ENCODE measurements at places on chromosomes 12 and 14. TPM values are rescaled to one million over a fixed set of nuclear protein-coding genes. Genes with fewer than 3 reads are reported as not detected.

DNA sequence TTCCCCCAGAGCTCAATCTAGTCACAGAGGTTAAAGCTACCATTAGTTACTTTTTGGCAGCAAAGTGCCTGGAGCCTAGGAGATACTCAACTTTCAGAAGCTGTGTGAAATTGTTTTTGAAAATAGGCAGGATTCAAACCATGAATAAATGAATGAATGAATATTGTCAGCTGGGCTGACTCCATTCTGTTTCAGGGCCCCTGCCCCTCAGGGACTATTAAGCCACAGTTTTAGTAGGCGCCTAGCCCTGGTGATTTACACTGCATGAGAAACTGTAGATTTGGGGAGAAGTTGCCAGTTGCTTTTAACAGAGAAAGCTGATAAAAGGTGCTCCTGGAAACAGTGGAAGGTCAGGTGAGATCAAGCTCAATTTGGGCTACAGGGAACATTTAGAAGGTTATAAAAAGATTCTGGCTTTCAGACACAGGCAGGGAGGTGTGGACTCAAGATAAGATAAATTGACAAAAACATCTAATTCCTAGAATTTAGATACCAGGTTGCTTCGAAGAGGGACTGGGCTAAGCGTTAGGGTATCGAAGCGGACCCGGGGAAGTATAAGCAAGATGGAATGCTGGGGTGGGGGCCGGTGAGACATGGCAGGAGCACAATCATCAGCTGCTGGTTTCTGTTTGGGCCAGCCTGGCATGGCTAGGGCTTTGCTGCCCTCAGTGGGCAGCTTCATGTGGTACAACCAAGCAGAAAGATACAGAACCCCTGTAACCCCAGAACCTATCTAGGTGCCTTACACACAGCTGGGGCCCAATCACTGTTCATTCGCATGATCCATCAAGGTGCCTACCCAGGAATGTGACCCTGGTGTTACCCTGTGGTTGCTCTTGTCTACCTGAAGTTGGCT lies 14.9 kb upstream of the CELA1 start:
- no peak overlapping the region for H3K27ac ChIP-seq
- no peaks in the 10 kb centered on the region for H3K27me3 ChIP-seq
- H3K4me3 ChIP-seq: no peak overlapping the region
- no peaks in the 10 kb centered on the region for H3K36me3 ChIP-seq

The TAS2R50 gene
- 0.35 TPM for total RNA-seq

GRCh38 chr14:46381674-46382073 lies 269.9 kb downstream of the RPL10L start:
- H3K27ac ChIP-seq: no peak overlapping the region
- H3K4me1 ChIP-seq: no peaks in the 10 kb centered on the region
- no peak overlapping the region for H3K4me3 ChIP-seq
- no peaks in the 10 kb centered on the region for H3K27me3 ChIP-seq

The RNASE7 gene
- not detected for total RNA-seq

DNA sequence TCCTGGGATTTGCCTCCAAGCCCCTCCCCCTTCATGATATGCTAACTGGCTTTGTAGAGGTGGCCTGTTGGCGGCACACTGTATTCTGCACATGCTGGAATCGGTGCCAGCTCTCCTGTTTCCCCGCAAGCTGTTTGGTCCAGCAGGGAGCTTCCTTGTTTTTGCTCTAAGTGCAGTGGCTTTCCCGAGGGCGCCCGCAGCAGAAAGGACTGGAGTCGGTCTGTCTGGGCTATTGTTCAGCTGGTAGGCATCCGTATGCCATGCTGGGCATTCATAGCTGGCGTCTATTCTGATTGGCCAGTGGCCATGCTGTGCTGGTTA lies 88.9 kb upstream of the MED13L start:
- H3K36me3 ChIP-seq: no peaks in the 10 kb centered on the region
- H3K27ac ChIP-seq: no peak overlapping the region
- no peak overlapping the region for H3K4me3 ChIP-seq
- no peak for DNase-seq

DNA sequence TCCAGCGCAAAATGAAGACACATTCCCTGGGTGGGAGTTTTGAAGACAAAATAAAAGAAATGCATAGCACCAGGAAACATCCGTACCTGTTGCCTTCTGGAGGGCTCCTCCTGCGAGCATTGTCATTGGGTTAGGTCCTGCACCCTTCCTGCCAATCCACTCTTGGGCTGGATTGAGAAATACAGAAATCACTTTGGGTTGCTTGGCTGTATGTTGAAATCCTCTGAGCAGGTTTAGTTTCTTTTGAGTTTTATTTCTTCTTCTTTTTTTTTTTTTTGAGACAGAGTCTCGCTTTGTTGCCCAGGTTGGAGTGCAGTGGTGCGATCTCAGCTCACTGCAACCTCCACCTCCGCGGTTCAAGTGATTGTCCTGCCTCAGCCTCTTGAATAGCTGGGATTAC lies 67.6 kb downstream of the ARF6 start:
- H3K27ac ChIP-seq: no peak overlapping the region
- no peak for DNase-seq
- H3K4me3 ChIP-seq: no peak overlapping the region
- H3K27me3 ChIP-seq: no peaks in the 10 kb centered on the region

The SLC2A14 gene
- 1.0 TPM for total RNA-seq

The GLIPR1 gene
- total RNA-seq: 3.2 TPM

GRCh38 chr14:82963756-82964155 lies 1430.1 kb upstream of the SEL1L start:
- H3K4me1 ChIP-seq: no peaks in the 10 kb centered on the region
- DNase-seq: no peak
- no peak overlapping the region for H3K4me3 ChIP-seq
- H3K36me3 ChIP-seq: no peaks in the 10 kb centered on the region

DNA sequence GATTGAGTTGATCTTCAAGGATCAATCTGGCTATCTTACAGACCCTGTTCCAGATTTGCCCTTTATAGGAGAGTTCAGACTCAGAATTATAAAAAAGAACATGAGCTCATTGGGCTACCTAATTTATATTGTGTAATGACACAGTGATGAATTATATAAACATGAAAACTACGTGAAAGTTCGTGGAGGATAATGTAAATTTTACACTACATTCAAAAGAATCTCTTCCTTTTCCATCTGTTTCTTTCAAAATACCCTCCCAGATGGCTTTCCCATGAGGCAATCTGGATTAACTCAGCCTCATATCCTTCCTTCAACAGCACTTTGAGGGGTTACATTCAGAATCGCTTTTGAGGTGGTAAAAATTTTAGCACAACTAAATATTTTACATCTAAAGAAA lies 129.3 kb downstream of the HMGA2 start:
- no peaks in the 10 kb centered on the region for H3K27me3 ChIP-seq
- DNase-seq: no peak
- H3K4me1 ChIP-seq: peaks cover 4% of the 10 kb centered on the region
- H3K36me3 ChIP-seq: no peaks in the 10 kb centered on the region
- no peak overlapping the region for H3K4me3 ChIP-seq

The PMEL gene
- total RNA-seq: 0.58 TPM

DNA sequence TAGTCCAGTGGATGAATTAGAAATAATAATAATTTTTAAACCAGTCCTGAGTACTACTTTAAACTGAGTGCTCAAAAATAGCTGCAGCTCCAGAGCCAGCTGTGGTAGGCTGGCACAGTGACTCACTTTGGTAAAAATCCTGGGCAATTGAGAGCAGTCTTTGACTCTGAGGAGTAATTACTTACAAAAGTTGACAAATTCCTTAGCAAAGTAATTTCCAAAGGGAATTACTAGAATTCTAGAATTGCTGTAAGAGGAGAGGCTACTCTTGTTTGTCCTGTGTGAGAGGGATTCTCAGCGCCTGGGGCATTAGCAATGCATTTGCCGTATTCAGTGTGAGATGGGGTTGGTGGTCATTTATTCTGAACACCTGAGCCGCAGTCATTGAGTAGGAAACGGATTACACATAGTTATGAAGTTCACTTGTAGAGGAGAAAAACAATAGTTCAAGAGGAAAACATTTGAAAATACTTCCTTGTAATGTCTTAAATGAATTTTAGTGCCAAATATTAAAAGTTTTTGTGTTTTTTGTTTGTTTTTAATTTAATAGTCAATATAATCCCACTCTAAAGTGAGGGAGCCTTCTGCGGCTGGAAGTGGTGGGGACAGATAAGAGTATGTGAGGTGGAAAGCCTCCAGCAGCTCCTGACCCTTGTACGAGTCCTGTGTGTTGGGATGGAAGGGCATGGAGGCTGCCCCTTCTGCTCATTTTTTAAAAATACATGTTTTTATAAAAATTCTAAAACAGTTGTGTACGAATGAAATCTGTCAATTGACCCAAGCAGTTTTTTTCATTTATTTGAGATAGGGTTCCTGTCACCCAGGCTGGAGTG lies 41.9 kb downstream of the EID3 start:
- H3K36me3 ChIP-seq: peaks cover 84% of the 10 kb centered on the region
- DNase-seq: no peak
- no peaks in the 10 kb centered on the region for H3K27me3 ChIP-seq
- H3K4me3 ChIP-seq: no peak overlapping the region
- peaks cover 13% of the 10 kb centered on the region for H3K4me1 ChIP-seq

The PTPRR gene
- total RNA-seq: 0.21 TPM

- no peak overlapping the region for H3K27ac ChIP-seq
- peak; percentile 70 for DNase-seq
- H3K27me3 ChIP-seq: no peaks in the 10 kb centered on the region
- no peaks in the 10 kb centered on the region for H3K36me3 ChIP-seq
Measured at GRCh38 chr14:90087433-90087832, 25.6 kb downstream of the KCNK13 start.

- H3K4me1 ChIP-seq: no peaks in the 10 kb centered on the region
- no peak overlapping the region for H3K27ac ChIP-seq
- no peak overlapping the region for H3K4me3 ChIP-seq
- H3K27me3 ChIP-seq: no peaks in the 10 kb centered on the region
- no peaks in the 10 kb centered on the region for H3K36me3 ChIP-seq
Measured at GRCh38 chr14:98952593-98953350, 319.2 kb downstream of the BCL11B start.

The SLC2A13 gene
- total RNA-seq: 10.6 TPM

GRCh38 chr12:131617596-131618302 lies 93.1 kb upstream of the SFSWAP start:
- no peak for DNase-seq
- H3K27me3 ChIP-seq: peaks cover 4% of the 10 kb centered on the region

The KRT6A gene
- total RNA-seq: not detected
